ENCODE measurements at places on chromosomes 7 and 10. TPM values are rescaled to one million over a fixed set of nuclear protein-coding genes. Genes with fewer than 3 reads are reported as not detected.
A peak's percentile ranks its signal among the peaks of the same experiment; 100 is the strongest.

The RFC2 gene
- total RNA-seq, result 15.7 TPM

The SFRP4 gene
- not detected for total RNA-seq

DNA sequence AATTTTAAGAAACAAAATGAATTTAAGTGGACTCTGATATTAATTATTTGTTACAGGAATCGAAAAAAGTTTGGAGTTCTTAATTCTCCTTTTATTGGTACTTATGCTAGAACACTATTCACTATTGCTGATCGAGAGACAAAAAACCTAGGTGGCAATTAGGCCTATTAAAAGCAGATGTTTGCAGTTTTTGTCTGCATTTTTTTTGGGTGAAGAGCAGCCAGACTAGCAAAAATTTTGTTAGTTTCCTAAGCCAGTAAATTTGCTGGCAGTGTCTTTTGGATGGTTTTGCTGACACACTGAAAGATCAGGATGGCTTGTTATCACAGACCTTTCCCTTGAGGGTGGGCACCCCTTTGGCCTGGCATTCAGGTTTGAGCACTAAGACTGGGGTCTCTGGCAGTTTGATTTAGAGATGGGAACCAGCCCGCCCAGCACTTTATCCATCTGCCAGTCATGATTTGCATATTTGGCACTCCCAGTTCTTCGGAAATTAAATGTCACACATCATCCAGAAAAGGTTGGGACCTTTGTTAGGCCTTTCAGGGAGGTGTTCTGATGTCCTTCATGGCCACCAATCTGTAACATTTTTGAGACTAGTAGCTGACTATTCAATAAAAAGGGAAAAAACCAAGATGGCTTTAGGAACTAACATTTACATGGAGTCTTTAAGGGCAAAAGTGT lies 57.3 kb downstream of the INPP5F start:
- no peak for DNase-seq

DNA sequence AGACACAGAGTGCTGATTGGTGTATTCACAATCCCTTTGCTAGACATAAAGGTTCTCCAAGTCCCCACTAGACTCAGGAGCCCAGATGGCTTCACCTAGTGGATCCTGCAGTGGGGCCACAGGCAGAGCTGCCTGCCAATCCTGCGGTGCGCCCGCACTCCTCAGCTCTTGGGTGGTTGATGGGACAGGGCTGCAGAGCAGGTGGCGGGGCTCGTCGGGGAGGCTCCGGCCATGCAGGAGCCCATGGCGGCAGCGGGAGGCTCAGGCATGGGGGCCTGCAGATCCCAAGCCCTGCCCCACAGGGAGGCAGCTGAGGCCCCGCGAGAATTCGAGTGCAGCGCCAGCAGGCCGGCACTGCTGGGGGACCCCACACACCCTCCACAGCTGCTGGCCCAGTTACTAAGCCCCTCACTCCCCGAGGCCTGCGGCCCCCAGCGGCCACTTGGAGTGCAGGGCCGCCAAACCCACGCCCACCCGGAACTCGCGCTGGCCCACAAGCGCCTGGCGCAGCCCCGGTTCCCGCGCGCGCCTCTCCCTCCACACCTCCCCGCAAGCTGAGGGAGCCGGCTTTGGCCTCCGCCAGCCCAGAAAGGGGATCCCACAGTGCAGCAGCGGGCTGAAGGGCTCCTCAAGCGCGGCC lies 7.7 kb upstream of the BET1 start:
- no peak for DNase-seq

DNA sequence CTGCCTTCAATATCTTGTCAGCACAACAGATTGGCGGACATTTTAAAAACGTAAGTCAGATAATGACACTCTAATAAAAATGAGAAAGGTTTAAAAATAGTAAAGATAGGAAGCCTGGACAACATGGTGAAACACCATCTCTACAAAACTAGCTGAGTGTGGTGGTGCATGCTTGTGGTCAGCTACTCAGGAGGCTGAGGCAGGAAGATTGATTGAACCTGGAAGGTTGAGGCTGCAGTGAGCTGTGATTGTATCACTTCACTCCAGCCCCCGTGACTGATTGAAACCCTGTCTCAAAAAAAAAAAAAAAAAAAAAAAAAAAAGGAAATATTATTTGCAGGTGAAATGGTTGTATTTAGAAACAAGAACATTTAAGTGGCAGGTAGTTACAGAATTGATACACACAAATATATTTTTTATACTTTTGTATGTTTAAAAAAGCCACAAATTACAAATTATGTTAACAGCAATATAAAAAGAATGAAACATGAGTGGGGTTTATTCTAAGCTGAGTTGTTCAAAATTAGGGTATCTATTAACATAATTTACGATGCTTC lies 141.9 kb downstream of the ADK start:
- peak; percentile 47 for DNase-seq

DNA sequence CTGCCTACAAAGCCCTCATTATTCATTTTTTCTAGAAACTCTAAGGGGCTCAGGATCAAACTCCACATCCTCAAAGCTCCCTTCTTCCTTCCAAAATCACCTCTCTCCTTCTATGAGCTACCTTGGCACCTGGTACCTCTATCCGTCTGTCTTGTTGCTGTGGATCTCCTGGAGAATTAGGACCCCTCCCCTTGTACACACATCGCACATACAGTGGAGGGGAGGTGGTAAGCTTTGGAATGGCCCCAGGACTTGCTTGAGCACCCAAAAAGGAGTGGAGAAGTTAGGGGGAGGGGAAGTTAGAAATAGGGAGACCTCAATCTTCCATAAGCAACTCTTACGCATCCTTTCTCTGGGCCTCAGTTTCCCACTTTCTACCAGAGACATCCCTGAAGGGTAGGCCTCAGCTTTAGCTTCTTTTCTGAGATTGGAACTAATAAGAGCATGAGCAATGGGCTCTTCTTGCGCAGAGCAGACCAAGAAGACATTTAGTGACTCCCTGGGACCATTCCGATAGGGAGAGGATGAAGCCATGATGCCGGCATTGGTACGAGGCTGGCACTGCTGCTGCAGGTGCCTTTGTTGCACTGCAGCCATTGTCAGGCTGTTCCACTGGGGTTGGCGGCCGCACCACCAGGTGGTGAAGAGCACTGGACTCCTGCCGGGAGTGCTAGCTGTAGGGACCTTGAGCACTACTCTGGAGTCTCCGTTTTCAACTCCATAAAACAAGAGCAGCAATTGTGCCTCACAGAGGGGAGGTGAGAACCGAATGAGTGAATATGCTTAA lies 4.5 kb downstream of the CYP26C1 start:
- DNase-seq, result no peak

DNA sequence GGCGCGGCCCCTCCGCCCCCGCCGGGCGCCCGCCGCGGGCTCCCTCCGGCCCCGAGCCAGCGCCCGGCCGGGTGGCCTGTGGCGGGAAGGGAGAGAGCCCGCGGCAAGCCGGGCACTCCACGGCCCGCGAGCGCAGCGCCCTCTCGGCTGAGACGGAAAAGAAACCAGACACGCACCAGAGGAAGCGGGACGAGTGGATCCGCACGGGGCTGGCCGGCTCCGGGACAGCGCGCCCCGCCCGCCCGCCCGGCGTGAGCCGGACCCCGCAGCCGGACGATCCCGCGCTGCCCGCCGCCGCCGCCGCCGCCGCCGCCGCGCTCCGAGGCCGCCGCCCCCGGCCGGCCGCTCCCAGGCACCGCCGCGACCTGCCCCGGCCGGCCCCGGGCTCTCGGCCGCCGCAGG lies 300 bp downstream of the ARHGAP21 start:
- DNase-seq, result peak; percentile 49

The UPK3BL1 gene
- 6.9 TPM for total RNA-seq

- DNase-seq, result no peak
These were observed 21.7 kb downstream of the RSU1 start for GRCh38 chr10:16795410-16796073.

The NEUROG3 gene
- total RNA-seq, result not detected

The OGDHL gene
- 0.20 TPM for total RNA-seq
